ENCODE measurements at places on chromosomes 2 and 18.

DNA sequence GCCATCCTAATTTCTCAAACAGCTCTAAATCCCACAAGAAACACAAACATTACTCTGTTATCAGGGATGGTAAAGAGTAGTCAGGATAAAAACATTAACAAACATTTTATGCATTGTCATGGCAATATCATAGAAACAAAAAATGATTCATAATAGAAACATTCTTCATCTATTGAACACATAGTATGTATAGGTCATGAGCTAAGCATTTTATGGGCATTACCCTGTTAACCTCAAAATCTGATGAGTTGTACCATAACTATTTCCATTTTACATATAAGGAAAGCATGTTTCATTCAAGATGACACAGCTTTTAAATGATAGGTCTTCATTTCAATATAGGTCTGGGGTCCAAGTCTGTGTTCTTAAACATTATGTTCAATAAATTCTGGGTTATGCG is 344.9 kb downstream of the RND3 start:
- no peak for DNase-seq

- DNase-seq: no peak
Measured at GRCh38 chr2:128809259-128809636, 490.6 kb upstream of the HS6ST1 start.

GRCh38 chr18:76434452-76434851 is 60.6 kb downstream of the ZNF516 start:
- DNase-seq: no peak

GRCh38 chr18:50559752-50560680 is at the start of gene MAPK4:
TSS of gene MAPK4 (plus strand) at chr18:50560087. CDS start at chr18:50663959, 103,872 bp downstream.
- no peak for DNase-seq

DNA sequence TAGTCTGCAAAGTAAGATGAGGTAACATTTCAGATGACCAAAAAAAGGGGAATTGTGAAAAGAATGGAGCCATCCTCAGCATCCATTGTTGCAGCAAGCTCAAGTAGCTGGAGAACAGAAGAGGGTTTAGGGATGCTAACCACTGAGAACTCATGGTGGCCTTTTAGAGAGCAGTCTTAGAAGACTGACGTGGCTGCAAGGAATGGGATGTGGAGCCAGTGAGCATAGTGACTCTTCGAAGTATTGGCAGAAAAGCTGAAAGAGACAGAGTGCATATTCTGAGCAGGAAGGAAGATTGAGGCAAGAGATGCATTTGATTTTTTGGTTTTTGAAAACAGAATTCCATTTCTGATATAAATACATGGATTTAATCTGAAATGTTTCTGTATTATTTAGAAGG is 151.2 kb downstream of the UBE2E3 start:
- DNase-seq: no peak

DNA sequence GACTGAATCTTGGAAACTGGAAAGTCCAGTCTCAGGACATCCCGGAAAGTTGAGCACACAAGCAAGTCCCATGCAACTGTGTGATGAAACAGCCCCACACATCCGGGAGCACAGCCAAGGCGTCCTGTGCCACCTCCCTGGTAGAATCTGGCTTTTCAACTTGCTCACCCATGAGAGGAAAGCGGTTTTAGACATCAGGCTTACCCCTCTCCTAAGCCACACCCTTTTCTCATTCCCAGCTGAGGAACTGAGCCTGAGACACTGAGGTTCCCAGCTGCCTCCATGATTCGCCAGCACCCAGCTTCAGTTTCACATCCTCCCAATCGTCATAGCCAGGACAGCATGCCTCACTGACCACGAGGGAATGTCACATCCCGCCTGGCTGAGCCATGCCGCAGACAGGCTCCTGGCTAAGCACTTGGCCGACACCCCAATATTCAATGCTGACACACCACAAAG is 60.3 kb downstream of the STEAP3 start:
- no peak for DNase-seq

GRCh38 chr2:160402997-160403979 is 90.3 kb downstream of the RBMS1 start:
- no peak for DNase-seq

GRCh38 chr2:231683292-231684235 is 24.8 kb upstream of the PTMA start:
- DNase-seq: peak; percentile 87

DNA sequence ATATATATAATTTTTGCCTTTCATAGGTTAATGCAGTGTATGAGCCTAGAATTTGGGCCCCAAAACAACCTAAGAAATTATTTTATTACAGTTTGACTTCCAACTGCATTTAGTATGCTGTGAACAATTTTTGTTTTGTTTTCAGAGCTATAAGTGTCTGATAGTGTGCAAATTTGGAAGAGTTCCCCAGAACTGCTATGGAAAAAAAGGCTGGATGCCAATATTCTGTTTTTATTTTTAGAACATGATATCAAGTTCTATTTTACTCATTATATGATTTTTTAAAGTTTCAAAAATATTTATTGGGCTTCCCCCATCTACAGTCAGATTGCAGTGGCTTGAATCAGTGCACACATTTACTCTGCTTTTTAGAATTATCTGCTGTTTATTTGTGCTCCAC is 42.6 kb downstream of the MRPS9 start:
- DNase-seq: no peak

DNA sequence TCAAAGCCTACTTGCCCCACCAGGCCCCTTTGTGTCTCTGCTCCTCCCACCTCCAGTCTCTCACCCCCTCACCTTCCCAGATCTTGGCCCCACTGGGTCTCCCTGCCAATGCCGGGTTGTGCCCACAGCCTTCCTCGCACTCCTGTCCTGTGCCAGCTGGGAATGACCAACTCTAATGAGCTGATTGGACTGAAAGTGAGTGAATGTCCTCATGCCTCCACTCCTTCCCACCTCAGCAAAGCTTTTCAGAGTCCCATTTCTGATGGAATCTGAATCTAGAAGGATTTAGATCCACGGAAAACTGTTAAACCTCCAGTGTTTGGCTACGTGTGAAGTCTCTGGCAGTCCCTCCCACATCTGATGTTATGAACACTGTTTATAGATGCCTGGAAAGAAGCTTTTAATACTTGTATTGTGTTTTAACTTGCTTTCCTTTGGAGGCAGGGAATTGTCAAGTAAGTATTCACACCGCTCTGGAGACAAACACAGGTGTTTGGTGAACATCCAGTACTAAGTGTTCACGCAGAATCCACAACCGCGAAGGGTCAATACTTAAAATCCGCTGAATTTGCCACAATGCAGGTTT is 103.9 kb downstream of the RTN4 start:
- DNase-seq: no peak

Measured in NCI-H2081 (cell line).